Midbrain (tissue), 1 donor: ENCODE measurements at places on chromosomes 11 and 22.

- no peak for DNase-seq
Observed at GRCh38 chr11:127247261-127247851, 246.8 kb upstream of the KIRREL3 start.

DNA sequence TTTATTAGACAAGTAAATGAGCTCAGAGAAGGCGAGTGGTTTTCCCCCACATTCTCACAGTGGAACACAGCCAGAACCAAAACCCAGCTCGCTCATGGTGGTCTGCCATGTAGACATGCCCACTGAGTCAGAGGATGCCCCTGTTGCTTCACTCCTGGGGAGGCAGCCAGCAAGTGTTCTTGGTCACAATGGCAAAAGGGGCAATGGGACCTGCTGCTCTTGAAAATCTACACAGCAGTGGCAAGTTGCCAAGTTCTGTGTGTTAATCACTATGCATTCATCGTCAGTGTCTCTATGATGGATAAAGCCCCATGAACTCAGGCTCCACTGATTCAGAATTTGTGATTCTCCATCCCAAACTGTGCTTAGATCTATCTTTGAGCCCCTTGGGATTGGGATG, 64.7 kb upstream of the TBCEL start:
- no peak for DNase-seq

GRCh38 chr22:48053486-48053885, 1291.0 kb downstream of the TBC1D22A start:
- no peak for DNase-seq

- DNase-seq, result peak; percentile 69
Observed at GRCh38 chr11:48109046-48109666, 107.5 kb upstream of the OR4B1 start.

- no peak for DNase-seq
Observed at GRCh38 chr22:25666308-25666707, 75.7 kb upstream of the MYO18B start.

DNA sequence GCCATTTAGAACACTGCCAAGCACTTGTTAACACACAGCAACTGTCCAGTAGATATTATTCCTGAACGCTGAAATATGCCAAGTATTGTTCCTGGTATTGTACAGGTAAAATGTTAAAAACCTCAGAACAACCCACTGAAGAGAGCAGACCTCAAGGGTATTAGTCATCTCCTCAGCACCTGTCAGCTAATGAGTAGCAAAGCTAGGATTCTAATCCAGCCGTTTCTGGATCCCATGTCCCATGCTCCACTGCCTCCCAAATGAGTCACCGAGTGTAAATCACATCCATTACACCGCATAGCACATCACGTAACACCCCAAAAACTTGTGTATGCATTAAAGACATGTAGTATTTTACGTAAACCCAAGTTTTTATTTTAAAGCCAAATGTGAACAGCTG, 705.4 kb upstream of the TENM4 start:
- no peak for DNase-seq

DNA sequence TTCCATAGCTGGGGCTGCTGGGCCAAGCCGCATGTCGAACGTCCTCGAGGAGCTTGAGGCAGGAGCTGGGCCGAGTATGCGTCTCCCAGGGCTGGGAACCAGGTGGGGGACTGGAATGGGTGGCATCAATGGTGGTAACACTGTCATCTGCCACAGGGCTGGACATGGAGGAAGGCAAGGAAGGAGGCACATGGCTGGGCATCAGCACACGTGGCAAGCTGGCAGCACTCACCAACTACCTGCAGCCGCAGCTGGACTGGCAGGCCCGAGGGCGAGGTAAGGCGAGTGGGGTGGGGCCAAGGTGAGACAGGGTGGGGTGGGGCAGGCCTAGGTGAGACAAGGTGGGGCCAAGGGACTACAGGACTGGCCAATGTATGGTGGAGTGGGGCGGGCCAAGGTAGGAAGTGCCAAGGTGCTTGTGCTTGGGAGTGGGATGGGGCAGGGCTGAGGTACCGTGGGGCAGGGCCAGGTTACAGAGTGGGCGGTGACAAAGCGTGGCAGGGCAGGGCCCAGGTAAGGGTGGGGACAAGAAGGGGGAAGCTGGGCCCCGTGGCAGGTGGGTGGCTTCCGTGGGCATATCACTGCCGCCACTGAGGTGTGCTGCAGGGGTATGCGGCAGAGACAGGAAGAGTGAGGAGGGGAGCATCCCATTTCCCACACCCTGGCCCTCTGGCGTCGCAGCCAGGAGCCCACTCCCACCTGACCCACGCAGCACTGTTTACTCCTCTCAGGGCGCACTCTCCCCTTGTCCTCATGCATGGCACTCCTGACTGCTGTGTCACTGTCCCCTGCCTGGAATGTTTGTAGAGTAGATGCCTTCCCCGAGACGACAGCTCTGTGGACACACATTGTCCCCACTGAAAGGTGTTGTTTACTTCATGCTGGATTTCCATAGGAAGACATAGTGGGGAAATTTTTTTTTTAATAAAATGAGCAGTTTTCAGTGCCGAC, 27.5 kb upstream of the DGCR8 start:
- DNase-seq, result no peak

GRCh38 chr11:69122630-69123431, 32.9 kb upstream of the SMIM38 start:
- DNase-seq, result no peak

- no peak for DNase-seq
Observed at GRCh38 chr11:78773492-78773891, 198.8 kb upstream of the NARS2 start.

DNA sequence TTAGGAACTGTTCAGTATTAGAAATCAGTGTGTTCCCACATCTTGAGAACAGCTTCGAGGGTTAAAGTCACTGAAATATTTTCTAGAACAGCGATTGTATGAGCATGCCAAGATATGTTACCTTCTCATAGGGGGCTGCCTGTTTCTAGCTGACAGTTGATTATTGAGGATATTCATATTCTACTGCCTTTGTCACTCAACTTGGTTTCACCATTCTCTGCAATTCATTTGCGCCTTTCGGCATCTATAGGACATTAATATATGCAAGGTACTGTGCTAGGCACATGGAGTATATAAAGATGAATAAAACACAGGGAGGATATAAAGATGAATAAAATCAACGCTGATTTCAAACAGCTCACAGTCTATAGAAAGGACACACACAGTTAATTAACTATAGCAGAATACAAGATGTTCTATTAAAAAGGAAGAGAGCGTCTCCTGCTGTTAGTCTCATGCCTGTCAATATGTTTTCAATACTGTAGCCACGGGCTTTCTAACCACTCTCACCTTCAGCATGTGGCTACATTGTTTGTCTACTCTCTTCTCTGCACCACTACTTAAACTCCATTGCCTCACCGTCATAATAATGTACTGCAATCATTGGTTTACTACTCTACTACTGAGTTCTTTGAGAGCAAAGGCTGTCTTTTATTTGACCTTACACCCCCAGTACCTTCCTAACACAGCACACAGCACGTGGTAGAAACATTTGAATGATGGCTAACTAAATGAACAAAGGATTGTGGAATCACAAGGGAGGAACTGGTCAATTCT, 81.9 kb downstream of the RAB30 start:
- DNase-seq, result no peak

DNA sequence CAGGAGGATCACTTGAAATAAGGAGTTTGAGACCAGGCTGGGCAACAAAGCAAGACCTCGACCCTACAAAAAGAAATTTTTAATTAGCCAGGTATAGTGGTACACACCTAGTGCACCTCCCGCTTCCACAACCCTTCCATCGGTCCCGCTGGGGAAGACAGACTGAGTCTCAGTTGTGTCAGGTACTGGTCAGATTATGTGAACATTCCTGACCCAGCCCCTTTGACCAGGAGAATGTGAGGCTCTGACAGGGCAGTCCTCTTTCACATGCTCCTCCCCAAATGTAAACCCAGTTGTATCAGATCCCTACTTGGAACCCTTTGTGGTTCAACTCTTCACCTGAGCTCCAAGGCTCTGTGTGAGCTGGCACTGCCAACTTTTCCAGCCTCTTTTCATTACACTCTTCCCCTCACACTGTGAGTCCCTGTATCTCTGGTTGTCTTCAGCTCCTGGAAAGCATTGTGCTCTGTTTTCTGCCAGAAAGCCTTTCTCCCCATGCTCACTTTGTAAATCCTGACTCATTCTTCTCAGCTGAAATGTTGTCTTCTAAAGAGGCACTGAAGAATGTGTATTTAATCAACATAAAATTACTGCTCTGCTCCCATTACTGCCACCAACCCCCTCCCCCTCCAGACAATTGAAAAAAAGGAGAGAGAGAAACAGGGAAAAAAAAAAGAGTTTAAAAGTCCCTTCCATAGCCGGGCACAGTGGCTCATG, 2.1 kb upstream of the TTLL12 start:
- no peak for DNase-seq

DNA sequence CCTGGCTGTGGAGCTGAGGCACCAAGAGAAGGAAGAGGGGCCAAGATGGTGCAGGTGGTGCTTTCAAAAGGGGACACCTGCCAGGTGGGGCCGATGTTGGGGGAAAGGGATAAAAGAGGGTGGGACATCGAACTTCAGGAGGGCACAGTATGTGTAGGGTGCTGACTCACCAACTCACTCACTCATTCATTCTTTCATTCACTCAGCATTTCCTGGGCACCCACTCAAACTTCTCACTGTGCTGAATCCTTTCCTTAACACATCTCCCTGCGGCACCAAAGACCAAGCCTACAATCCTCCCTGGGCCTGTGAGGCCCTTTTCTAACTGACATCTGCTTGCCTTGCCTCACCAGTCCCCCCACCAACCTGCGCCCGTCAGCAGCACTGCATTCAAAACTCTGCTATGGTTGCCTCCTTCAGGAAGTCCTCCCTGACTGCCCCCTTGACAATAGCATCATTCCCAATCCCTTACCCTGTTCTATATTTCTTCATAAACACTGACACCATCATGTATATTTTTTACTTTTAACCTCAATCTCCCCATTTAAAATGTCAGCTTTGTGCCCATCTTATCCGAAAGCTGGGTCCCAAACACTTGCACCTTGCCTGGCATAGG, 246.6 kb downstream of the MN1 start:
- no peak for DNase-seq

GRCh38 chr22:23180301-23180892, at the start of gene BCR:
Gene BCR, plus strand, starts transcription at chr22:23180509. Its CDS starts 452 bp downstream, at chr22:23180961.
- peak; percentile 84 for DNase-seq

DNA sequence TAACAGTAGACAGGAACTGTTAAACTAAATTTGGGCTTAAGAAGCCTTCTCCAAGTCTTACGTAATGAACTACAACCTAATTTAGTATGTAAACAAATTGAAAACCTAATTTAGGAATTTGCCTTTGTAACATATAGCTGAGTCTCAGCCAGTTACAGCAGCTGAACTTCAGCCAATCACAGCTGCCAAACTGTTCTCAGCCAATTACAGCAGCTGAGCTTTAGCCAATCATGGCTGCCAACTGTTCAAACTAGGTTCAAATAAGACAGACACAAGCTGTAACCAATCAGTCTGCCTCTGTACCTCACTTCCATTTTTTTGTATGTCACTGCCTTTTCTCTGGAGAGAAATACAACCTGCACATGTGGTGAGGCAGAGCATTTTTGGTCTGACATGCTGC, 95.0 kb upstream of the CD44 start:
- peak; percentile 27 for DNase-seq

GRCh38 chr11:96357794-96358193, 14.8 kb upstream of the MAML2 start:
- no peak for DNase-seq

DNA sequence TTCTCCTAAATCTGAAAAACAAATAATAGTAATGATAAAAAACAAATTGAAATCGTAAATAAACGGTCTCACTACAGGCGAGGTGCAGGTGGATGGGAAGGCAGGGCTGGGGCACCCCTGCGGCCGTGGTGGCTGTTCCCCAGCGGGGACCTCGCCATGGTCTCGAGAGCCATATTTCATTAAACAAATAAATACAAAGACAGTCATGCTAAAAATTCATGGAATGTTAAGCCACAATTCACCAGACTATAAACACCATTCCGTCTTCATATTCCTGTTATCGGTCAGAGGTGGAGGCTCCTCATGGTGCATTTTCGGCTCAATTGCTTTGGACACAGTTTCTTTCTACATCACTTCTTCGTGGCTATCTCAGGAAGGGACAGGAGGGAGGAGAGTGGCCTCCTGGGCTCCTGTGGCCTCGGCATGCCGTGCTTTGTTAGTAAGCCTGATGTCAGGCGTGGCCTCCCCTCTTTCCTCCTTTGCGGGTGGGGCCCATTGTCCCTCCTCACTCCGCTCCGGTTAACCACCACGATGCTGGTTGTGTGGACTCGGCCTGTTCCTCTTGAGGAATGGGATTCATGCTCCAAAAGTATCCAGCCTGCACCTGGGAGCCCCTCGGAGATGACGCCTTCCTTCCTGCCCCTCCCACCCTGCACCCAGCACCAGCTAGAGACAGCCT, 16.1 kb upstream of the BRSK2 start:
- DNase-seq, result no peak

DNA sequence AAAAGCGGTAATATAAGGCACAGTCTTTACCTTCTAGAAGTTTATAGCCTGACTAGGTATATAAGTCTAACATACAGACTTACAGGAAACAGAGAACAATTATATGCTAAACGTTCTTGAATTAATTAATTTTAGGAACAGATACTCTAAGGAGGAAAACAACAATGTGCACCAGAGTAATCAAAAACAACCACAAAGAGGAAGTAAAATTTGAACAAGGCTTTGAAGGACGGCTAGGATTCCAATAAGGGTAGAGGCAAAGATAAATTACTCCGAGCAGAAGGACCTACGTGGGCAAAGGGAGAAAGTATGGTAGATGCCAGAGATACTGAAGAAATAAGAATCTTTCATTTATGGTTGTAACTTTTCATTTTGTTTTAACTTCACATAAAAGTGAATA, 54.4 kb downstream of the ENTHD1 start:
- DNase-seq, result no peak

DNA sequence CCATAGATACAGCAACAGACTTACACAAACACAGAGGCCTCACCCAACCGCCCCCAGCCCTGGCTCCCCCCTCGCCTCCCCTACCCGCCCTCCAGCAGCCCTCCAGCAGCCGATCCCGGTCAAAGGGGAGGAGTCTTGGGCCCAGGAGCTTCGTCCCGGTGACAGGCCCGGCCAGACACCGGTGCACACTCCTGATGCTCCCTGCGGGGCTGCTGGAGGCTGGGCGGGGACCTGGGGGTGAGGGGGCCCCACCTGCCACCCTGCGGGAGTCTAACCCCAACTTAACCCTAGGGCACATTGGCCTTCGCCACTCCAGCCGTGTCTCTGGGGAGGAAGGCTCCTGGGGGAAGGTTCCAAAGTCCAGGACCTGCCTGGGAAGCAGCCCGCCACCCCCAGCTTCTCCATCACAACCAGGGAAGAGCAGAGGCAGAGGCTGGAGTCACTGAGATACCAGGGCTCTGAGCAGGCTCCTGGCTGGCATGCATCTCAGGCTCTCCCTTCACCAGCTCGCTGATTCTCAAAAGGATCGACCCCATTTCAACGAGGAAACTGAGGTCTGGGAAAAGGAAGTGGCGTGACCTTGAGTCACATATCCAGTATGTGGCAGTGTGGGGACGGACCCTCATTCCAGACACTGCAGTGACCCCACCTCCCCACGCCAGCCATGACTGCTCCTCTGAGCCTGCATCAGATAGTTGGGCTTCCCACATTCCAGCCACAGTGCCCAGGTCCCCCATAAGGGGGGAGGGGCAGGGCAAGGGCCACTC, 14.4 kb downstream of the BCL9L start:
- DNase-seq, result no peak
